Stimulated activated CD8-positive, alpha-beta memory T cell treated with anti-CD3 and anti-CD28 coated beads, Interleukin-4, amount 100 ng/mL, for 4 hours (primary cell): ENCODE measurements at places on chromosomes 16 and 17.

DNA sequence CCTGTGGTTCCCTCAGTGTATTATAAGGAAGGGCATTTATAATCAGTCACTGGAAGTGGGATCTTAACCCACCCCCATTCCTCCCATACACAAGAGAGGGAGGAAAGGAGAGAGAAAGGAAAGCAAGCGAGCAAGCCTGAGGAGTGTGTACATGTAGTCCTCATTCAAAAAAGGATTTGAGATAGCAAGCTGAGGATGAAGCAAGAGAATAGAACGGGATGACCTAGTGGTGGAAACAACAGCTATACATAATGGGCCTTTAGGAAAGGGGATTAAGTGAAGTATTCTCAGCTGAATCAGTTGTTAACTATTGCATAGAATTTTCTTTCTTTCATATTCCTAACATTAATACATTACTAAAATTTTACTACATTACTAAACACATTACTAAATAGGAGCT lies 281.4 kb downstream of the ZFHX3 start:
- no peak for DNase-seq

DNA sequence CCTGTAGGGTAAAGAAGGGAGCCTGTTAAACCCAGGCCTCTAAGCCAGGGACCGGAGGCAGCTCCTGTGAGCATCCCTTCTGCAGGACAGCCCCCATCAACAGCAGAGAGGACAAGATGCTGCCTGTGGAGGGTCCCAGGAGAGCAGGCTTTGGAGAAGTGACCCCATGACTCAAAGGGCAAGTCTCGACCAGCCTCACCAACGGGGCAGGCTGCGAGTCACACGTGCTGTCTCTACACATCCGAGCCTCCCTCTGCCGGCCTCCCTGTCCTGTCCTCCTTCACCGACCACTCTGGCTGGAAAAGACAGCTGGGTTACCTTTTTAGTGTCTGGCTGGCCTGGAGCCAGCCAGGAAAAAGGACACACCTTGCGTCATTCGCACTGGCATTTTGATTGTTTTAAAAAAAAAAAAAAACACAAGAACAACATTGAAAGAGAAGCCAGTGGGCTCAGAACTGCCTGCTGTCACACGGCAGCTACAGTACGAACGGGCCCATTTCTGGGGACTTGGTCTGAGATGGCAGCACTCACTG lies 74.5 kb upstream of the RCVRN start:
- DNase-seq = no peak

DNA sequence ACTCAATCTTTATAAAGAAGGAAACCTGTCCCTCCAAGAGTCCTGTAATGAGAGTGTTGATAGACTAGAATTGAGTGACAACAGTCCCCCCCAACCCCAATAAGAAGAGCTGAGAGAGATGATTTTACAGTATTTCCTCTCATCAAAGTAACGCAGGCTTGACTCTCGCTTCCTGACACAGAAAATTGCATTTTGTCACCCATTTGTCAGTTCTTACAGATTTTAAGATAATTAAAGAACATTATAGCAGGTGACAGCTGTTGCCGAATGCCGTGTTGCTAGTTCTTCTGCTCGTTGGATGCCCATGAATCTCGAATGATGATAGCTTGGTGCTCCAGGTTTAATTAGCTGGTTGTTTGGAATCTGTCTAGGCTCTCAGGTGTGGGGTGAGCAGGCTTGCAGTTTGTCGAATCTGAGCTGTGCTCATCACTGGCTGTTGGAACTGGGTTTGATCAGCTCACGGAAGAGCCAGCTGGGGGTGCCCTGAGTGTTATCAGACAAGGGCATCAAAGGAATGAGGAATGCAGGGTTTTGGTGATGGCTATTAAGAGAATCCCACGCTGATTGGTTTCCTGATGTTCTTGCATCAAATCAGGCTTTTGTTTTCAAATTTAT lies 84.8 kb upstream of the CPHXL start:
- no peak for DNase-seq

- DNase-seq = no peak
These were observed 19.4 kb upstream of the C16orf95 start for GRCh38 chr16:87336434-87337240.

DNA sequence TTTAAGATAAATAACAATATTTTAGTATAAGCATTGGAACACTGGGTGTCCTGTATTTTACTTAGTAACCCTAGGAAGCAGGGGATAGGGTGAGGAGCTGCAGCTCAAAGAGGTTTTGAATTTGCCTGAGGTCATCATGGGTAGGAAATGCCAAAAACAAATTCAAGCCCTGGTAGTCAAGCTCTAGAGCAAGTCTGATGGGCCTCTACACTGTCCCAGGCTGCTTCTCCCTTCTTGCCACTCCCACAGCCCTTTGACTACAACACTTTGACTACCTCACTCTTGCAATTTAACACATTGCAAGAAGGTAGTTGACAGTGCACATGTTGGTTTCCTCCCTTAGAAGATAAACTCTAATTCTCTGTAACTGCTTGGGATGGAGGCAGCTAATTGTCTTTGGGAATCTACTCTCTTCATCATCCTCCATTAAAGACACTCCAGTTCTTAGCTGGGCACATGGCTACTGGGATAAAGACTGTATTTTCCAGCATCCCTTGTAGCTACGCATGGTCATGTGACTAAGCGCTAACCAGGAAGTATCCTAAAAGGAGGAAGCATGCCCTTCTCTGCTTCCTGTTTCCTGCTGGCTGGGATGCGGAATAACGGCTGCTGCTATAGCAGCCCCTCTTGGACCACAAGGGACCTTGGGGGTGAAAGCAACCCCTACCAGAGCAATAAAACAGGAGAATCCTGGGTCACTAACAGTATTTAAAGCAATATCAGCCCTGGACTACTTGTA lies 30.7 kb upstream of the SSTR2 start:
- no peak for DNase-seq

DNA sequence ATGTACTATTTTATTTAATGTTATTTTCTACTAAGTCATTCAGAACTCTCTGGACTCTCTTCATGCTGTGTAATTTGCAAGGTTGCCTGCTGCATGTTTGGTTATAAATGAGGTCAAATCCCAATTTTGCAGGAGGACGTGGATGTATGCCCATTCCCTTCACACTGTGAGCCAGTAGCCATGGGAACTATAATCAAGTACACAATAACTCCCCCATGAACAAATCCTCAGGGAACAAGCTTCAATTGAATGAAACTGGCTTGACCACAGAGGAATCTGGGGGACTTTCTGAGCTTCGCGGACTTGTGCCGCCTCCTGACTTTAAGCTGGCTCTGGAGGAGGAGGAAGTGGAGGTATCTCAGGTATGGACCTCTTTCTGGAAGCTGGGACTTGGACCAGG lies 14.6 kb upstream of the KCTD13 start:
- no peak for DNase-seq

GRCh38 chr17:33038740-33039139 lies 47.1 kb downstream of the SPACA3 start:
- no peak for DNase-seq

DNA sequence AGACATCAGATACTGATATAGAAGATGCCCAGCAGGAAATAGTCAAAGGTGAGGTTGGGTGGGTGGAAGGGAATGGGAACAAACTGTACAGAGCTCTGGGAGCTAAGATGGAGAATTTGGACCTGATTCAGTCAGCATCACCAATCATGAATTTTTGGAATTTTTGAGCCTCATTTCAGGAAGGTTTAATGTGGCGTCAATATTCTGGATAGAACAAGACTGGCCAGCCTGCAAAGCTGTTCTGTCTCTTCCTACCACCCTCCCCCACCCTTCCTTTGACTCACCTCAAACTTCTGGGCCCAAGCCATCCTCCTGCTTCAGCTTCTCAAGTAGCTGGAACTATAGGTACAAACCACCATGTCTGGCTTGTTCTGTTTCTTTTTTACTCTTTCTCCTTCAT lies 32.6 kb downstream of the CTCF start:
- no peak for DNase-seq

DNA sequence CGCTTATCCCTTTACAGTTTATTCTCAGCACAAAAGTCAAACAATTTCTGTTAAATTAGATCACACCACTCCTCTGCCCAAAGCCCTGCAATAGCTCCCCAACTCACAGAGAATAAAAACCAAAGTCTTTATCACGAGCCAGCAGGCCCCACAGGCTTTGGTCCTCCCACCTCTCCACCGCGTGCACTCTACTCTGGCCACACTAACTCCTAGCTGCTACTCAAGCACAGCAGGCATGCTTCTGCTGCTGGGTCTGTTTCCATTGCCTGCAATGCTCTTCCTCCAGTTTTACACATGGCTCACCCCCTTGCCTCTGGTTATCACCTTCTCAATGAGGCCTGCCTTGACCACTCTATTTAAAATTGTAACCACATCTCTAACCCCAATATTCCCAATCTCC lies 27.6 kb downstream of the HELZ start:
- no peak for DNase-seq

- DNase-seq = no peak
These were observed 1.6 kb upstream of the KIAA0513 start for GRCh38 chr16:85025781-85026653.

DNA sequence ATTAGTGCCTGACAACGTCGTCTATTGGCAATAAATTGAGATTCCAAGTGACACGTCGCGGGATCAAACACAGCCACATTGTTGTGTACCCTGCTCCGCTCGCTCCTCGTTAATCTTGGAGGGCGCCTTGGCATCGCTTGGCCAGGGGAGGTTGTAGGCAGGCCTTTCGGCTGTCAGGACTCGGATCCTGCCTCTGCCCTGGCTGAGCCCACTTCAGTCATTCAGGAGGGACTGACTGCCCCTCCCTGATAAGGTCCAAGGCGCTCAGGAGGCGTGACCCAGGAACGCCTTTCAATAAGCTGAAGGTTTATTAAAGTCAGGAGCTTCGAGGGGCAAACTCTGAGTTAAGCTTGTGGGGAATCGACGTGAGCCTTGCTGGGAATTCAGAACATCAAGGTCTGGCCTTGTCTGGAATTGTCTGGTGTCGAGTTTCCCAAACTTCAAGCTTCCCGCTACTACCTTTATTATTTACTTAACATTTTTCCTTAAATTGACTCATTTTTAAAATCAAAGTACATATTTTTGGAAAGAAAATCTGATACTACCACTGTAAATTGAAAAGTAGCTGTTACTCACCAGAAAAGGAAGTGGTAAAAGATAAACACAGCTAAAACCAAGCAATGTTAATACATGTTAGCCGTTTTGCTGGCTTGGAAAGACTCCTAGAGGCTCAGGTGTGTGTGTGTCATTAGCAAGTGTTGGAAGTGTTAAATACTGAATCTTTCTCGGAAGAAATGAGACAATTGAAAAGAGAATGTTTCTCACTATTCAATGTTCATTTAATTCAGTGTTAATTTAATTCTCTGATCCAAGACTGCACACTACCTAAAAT lies 5.3 kb upstream of the IRX3 start:
- no peak for DNase-seq

- no peak for DNase-seq
These were observed 23.3 kb downstream of the SLC38A7 start for GRCh38 chr16:58661199-58661830.

GRCh38 chr16:24845726-24846547 lies at the start of gene SLC5A11:
SLC5A11 (plus strand) TSS chr16:24845963; CDS start chr16:24858644, 12,681 bp downstream.
- DNase-seq = no peak

DNA sequence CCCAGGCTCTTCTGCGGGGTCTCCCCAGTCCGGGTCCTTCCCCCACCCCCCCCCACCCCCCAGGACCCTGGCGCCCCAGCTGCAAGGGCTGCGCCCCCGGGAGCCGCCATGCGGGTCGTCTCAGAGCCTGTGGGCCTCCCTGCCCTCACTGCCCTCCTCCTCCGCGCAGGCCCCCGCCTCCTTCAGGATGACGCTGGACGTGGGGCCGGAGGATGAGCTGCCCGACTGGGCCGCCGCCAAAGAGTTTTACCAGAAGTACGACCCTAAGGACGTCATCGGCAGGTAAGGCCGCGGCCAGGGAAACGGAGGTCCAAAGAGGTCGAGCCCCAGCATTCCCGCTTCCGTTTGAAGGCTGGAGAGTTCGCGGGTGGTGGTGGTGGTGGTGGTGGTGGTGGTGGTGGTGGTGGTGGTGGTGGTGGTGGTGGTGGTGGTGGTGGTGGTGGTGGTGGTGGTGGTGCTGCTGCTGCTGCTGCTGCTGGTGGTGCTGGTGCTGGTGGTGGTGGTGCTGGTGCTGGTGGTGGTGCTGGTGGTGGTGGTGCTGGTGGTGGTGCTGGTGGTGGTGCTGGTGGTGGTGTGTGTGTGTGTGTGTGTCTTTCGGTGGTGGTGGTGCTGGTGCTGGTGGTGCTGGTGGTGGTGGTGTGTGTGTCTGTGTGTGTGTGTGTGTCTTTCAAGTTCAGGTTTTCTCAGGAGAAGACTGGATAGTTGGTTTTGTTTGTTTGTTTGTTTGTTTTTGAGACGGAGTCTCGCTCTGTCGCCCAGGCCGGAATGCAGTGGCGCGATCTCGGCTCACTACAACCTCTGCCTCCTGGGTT lies 615 bp downstream of the PHKG2 start:
- no peak for DNase-seq

DNA sequence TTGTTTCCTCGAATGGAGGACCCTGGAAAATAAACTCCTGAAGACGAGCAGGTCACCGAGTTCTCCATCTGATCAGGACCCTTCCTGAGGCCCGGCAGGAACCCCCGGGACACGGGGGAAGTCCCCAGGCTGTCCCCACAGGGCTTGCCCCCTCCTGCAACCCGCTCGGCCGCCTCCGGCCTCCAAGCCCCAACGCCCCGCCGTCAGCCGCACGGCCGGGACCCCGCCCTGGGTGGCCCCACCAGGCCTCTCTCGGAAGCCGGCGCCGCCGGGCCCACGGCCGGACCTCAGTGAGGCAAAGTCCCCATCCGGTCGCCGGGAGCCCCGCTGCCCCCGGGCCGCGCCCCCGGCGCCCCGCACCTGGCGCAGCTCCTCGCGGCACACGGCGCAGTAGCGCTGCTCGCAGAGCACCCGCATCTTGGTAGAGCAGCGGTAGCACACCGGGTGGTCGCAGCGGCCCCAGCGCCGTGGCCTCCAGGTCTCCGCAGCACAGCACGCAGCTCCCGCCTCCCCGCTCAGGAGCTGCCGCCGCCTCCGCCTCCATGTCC lies 383 bp downstream of the ZNF598 start:
- no peak for DNase-seq
